ENCODE measurements at places on chromosomes 6 and 20. TPM values are rescaled to one million over a fixed set of nuclear protein-coding genes. Genes with fewer than 3 reads are reported as not detected.

GRCh38 chr6:56848105-56848504 lies 106.8 kb upstream of the BEND6 start:
- DNase-seq: no peak

DNA sequence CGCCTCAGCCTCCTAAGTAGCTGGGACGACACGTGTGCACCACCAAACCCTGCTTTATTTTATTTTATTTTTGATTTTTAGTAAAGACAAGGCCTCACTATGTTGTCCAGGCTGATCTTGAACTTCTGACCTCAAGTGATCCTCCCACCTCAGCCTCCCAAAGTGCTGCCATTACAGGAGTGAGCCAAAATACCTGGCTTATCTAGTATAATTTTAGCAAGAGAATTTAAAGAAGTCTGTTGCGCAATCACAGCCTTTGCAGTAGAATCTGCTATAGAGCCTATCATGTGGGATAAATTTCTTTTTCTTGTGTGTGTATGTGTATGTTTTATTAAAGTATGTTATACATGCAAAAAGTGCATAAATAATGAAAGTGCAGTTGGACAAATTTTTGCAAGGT lies 92.1 kb upstream of the ANKEF1 start:
- DNase-seq: no peak

DNA sequence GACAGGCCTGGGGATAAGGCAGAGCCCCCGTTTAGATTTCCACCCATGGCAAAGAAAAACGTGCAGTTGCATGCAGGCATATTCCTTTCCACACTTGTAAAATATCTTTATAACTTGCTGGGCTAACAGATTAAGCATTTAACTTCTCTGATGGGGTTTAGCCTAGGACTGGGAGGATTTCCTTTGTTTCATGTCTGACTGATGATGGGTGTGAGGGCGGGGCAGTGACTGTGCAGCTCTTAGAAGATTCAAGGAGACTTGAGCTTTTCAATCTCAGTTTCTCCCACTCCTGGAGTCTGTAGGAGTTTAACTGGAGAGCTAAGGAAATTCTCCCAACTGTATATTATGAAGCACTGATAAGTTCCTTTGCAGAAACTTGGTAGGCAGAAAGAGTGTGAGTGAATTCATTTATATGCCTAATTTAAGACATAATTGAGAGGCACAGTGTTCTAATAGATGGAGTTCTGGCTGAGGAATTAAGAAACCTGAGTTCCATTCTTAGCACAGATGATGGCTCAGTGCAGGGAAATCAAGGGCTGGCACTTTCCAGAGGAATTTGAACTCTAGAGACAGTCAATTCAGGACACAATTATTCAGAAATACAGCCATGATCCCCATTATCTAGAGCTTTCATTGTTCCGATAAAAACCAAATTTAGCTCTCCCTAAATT lies 214.6 kb upstream of the CNR1 start:
- DNase-seq: no peak

Gene FRK
- 24.3 TPM for total RNA-seq

DNA sequence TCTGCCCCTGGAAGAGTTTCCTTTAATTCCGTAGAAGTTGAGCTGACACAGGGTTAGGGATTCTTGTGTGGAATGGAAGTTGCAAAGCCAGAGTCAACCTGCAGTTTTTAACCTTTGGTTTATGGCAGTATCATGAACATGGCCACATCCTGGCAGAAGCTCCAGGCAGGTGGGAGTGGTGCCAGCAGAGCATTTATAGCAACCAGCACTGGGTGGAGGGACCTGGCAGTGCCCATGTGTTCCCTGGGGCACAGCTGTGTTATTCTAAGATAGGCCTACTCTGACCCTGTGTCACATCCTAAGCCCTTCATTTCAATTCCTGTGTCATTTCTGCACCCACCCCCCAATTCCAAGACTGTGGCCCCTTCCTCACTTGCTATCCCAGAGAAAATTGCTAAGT lies 26.1 kb upstream of the ZNF831 start:
- no peak for DNase-seq

GRCh38 chr20:36886859-36887751 lies 11.2 kb downstream of the TLDC2 start:
- peak; percentile 85 for DNase-seq

DNA sequence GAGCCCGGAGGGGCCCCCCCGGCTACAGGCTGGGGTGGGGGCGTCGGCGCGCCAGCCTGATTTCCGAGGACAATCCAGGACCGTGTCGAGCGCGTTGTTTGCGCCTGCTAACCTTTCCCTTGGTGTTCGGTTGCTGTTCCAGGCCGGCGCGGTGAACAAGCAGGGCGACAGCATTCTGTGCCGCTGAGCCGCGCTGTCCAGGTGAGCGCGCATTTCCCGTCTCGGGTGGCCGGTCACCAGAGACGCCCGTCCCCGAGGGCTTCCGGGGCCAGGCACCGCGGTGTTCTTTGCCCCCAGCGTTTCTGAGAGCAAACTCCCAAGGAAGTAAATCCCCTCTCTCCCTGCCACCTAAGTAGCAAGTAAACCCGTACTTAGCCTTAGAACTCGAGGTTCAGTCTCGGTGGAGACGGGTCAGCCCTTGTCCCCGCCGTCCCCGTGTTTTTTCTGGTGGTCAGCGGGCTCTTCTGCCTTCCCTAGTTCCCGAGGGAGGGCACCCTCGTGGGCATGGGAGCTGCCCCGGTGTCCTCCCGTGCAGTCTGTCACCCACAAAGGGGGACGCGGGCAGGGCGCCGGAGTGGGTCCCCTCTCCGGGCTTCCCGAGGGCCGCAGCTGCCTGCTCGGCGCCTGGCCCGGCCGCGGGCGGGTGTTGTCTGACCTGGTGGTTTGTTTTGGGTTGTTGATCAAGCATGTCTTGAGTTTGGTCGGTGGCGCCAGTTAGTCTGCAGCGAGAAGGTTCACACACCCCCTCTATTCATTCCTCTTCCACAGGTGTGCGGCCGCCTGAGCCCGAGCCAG lies 1.5 kb downstream of the ID4 start:
- DNase-seq: no peak

Gene WFDC5
- total RNA-seq: not detected

Gene PPP1R3G
- total RNA-seq: 2.8 TPM

DNA sequence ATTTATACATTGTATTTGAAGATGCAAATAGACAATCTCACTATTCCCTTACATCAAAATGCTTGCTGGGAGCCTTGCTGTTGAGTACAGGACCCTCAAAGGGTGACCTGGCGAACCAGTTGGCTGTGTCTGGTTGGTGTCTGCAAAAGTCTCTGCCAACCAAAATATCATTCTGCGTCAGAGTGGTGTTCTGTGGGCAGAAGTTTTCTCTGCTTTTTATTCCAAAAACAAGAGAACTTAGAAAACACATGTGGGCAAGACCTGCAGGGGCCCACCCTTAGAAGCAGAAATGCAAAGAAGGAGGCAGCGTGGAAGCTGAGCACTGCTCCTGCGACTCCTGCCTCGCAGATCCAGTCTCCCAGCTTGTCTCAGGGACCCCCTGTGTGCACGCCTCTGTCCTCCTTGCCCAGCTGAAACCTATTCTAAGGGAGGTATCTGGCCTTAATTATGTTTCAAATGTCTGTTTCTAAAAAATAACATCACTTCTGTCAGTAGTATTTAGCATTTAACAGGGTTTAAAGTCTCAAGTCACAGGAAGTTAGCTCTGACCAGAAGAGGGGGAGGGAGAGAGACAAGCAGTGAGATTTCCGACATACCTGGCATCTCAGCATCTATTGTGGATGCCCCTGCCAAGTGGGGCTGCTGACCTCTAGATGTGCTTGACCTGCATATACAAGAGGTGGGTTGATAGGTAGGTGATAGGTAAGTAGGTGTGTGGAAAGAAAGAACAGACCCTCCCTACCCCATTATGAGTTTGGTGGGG lies 101.3 kb downstream of the SASH1 start:
- DNase-seq: no peak

DNA sequence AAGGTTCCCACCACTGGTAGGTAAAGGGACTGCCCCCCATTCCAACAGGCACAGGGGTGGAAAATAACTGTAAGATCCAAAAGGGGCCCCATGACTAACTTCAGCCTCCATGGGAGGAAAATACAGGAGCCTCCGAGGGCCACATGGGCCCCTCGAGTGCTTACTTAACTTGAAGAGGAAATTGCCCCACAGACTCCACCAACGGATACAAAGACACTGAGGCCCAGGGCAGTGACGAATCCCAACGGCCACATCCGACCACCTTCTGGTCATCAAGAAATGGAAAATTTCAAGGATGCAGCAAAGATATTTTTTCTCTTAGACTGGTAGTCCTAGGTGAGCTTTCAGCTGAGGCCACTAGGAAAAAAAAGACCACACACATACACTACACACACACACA lies 116.0 kb upstream of the MRPS10 start:
- no peak for DNase-seq

Gene TAP1
- 41.3 TPM for total RNA-seq

GRCh38 chr6:15499125-15499524 lies 163.7 kb downstream of the DTNBP1 start:
- no peak for DNase-seq

DNA sequence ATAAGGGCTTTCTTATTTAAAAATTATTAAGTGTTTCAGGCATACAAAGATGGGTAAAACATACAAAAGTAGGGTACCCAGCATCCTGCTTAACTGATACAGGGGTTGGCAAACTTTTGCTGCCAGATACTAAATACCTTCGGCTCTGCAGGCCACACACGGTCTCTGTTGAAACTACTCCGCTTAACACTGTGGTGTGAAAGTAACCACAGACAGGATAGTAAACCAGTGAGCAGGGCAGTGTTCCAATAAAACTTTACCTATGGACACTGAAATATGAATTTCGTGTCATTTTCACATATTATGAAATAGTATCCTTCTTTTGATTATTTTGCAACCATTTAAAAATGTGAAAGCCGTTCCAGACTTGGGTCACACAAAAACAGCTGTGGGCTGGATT lies 92.4 kb downstream of the EYA2 start:
- no peak for DNase-seq

- no peak for DNase-seq
Measured at GRCh38 chr6:43107344-43108062, 31.4 kb downstream of the PTK7 start.

Gene ZBTB12
- total RNA-seq: 11.8 TPM

- DNase-seq: no peak
Measured at GRCh38 chr20:5128886-5129285, 2.1 kb downstream of the CDS2 start.

GRCh38 chr6:152828431-152828830 lies 77.8 kb downstream of the VIP start:
- no peak for DNase-seq

Gene PARD6B
- 41.1 TPM for total RNA-seq

DNA sequence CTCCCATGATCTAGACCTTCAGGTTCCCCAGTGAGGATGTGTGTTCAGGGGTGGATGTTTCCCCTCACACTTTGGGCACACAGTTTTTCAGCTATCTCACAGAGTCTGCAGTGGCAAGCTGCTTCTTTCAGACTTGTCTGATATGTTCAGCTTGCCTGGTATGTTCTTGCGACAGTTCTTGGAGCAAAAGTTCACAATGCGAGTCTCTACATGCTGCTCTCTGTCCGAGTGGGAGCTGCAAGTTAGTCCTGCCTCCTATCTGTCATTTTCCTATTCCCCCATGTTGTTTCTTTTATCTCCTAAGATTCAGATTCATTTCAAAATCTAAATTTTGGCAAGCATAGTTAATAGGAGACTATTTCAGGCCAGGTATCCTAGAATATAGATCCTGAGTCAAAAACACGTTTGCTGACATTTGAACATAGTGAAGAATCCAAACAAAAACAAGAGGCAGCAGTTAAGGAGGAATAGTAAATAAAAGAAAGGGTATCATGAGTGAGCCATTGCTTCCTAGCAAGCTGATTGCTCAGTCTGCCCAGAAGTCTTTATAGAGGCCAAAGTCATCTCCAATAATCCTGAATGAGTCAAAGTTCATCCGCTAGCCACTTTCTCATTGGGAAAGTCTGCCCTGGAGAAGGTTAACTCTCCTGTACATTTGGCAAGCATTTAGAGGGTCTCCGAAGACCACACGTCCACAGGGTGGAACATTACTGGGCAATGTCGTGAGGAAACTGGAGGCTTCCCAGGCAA lies 140.2 kb upstream of the MOCS1 start:
- no peak for DNase-seq

Gene PACSIN1
- total RNA-seq: 1.4 TPM

DNA sequence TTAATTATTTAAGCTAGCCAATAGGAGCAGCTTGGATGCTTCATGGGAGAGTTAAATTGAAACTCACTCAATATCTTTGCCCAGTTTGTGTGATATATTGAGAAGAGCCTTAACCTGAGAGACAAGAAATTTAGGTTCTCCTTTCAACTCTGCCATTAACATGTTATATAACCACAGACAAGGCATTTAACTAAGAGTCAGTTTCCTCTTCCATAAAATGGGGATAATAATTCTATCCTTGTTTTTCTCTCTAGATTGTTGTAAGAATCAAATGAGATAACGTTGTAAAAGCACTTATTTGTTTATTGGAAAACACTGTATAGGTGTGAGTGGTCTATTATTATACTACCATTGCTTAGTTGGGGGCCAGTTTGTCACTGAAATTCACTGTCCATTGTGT lies 7.8 kb downstream of the ACSS2 start:
- no peak for DNase-seq

Gene C20orf202
- total RNA-seq: 0.66 TPM

GRCh38 chr6:19691465-19692167 lies 145.6 kb upstream of the ID4 start:
- DNase-seq: no peak

Gene SLC22A7
- 0.37 TPM for total RNA-seq

DNA sequence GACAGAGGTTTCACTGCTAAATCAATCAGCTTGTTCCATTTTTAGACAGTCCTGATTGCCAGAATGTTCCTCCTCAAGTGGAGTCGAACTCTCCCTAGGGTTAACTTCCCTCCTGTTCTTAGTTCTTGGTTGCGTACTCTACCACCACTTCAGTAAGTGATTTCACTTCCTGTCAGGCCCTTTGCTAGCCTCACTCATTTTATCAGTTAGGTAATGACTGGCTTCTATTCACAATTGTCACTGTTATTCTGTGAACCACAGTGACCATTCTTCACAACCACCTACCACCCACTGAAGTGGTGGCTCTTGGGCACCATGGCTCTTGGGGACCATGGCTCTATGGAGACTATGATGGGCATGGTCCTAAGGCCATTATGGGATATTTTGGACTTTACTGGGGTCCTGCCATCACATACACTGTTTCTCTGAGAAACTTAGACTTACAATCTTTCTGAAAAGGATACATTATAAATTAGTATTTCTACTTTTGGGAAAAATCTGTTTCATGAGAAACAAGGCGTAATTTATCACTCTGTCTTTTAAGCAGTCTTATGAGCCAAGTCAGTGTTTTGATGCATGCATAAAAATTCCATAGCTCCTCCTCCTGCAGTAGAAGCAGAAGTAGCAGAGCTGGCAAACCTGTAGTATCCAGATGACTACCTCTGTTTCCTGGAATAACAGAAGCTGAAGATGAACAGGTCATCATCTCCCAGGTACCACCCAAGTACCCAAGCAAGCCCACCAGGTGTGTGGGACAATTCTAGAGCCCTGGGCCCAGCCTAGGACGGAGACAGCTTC lies 66.3 kb downstream of the ATXN1 start:
- no peak for DNase-seq

GRCh38 chr20:62700261-62700930 lies 8.2 kb upstream of the NTSR1 start:
- no peak for DNase-seq

Gene PRR18
- total RNA-seq: not detected
